Naive thymus-derived CD4-positive, alpha-beta T cell (primary cell): ENCODE measurements at places on chromosomes 6 and 20. TPM values are rescaled to one million over a fixed set of nuclear protein-coding genes. Genes with fewer than 3 reads are reported as not detected.

LCA5 gene
- 0.24 TPM for total RNA-seq

GRM4 gene
- total RNA-seq: not detected

DNA sequence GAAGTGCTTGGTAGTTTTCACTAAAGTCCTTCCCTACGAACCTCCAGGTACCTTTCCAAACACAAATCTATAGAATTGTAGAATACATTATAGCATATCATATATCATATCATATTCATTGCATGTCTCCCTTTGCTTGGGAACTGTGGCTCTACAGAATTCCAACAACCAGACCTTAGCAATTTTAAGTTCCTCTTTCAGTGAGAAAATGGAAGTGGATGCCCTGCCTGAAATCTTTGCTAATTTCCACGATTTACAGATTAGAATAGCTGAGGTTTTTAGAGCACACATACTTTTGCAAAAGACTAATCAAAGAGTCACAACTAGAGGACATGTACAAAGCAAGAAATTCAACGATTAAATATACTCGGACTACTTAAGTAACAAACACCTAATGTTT lies 78.6 kb downstream of the TNFRSF21 start:
- no peak for DNase-seq
- no peaks in the 10 kb centered on the region for H3K27me3 ChIP-seq

DNA sequence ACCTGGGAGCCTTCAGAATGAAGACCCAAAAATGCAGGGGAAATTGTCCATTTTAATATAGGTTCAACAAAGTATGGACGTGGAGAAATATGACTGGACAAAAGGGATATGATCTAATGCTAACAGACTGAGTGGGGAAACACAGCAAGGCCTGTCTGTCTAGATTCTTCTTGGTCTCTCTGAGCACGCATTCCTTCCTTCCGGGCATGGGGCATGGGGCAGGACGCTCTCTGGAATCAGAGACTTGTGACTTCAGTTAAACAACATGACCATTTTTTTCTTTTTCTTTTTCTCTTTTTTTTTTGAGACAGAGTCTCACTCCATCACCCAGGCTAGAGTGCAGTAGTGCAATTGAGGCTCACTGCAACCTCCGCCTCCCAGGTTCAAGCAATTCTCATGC lies 31.9 kb downstream of the ZBTB2 start:
- H3K27ac ChIP-seq: no peak overlapping the region
- H3K4me3 ChIP-seq: no peak overlapping the region
- no peak for DNase-seq
- H3K36me3 ChIP-seq: peaks cover 4% of the 10 kb centered on the region
- no peaks in the 10 kb centered on the region for H3K27me3 ChIP-seq

DNA sequence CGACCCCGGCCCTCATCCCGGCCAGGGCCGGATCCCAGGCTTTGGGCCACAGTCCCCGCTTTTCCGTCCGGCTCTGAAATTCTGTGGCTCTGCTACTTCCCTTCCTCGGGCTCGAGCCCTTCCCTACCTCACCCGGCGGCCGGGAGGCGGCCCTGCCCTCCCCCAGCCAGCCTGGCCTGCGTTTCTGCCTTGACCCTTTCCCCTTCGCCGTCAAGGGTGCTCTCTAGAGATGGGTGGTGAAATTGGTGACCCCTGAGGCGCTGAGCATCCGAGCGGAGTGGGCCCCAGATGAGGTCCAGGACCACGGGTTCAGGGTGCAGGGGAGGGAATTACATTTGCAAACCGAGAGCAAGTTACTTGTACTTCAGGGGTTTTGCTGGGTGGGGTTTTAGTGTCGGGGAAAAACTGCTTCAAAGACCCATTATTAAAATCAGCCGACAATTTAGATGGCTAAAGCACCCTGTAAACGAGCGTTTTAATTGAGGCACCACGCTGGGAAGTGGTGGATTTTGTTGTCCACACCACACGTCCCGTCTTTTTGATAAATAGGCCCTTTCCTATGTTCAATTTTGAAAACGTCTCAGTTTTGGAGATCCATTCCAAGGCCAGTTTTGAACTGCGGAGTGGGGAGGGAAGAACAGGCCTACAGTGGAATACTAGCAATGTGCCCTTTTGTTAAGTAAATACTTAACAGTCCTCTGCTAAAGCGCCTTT lies 9.9 kb downstream of the TFAP2A start:
- peaks cover 10% of the 10 kb centered on the region for H3K4me1 ChIP-seq
- H3K27ac ChIP-seq: peak overlapping the region; percentile 9
- H3K27me3 ChIP-seq: no peaks in the 10 kb centered on the region
- H3K4me3 ChIP-seq: peak overlapping the region; percentile 44
- no peaks in the 10 kb centered on the region for H3K36me3 ChIP-seq
- no peak for DNase-seq

GRCh38 chr20:22680031-22680740 lies 95.8 kb upstream of the FOXA2 start:
- H3K36me3 ChIP-seq: no peaks in the 10 kb centered on the region
- no peaks in the 10 kb centered on the region for H3K27me3 ChIP-seq
- no peaks in the 10 kb centered on the region for H3K4me1 ChIP-seq

GRCh38 chr20:48282591-48283228 lies 497.4 kb upstream of the SULF2 start:
- no peaks in the 10 kb centered on the region for H3K36me3 ChIP-seq
- no peak overlapping the region for H3K4me3 ChIP-seq
- no peaks in the 10 kb centered on the region for H3K4me1 ChIP-seq
- no peaks in the 10 kb centered on the region for H3K27me3 ChIP-seq
- DNase-seq: no peak

DNA sequence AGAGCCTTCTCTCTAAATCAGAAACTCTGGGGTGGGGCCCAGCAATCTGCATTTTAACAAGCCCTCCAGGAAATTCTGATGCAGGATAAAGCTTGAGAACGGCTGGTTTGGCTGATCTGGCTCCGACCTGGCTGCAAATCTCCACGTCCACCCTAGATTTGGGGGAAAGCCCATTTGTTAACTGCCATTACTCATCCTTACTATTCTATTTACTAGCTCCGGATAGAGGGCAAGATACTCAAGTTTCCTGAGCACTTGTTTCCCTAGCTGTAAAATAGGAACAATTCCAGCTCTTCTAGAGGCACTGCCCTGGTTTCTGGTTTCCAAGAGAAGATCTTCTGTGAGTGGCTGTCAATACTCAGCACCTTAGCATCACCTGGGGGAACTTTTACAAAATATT lies 44.4 kb downstream of the DAAM2 start:
- no peaks in the 10 kb centered on the region for H3K27me3 ChIP-seq
- no peak for DNase-seq
- H3K4me1 ChIP-seq: no peaks in the 10 kb centered on the region
- no peaks in the 10 kb centered on the region for H3K36me3 ChIP-seq
